Stimulated activated CD4-positive, alpha-beta T cell treated with anti-CD3 and anti-CD28 coated beads, Interleukin-12 subunit alpha, Interleukin-12 subunit beta, amount 100 ng/mL, for 4 hours (primary cell): ENCODE measurements at places on chromosomes 5 and 9.

DNA sequence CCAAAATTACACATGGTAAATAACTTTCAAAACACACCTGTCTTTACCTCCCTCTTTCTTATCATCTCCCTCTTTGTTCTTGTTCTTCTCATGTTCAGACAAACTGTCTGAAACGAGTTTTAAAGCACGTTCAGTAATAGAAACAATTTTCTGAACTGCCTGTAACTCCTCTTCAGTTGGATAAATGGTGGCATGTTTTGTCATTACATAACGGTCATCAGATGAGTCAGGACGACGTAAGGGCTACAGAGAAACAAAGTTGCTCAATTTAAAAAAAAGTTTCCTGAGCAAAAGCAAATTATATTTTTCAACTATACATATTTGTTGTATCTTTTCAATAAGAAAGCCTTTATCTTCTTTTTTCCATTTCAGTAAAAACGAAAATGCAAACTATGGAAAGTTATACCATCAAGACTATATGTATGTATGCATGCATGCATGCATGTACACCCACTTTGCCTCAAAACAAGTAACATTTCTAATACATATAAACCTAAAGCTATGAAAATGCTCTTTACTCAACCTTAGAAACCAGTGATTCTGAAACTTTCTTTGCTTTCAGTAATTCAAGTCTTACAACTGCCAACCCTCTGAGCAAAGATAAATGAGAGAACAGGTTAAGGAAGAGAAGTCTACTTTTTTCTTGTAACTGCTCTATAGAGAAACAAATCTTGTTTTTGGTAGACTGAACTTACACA, 56.0 kb downstream of the ZFR start:
- DNase-seq, result no peak

DNA sequence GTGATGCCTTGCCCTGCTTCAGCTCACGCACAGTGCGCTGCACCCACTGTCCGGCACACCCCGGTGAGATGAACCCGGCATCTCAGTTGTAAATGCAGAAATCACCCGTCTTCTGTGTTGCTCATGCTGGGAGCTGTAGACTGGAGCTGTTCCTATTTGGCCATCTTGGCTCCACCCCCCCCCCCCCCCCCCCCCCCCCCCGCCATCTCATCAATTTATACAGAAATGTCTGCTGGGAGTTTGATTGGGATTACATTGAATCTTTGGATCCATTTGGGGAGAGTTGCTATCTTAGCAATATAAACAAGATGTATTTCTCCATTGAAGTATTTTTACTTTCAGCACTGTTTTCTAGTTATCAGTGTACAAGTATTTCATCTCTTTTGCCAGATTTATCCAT, 55.2 kb downstream of the RIC1 start:
- DNase-seq, result no peak

- no peak for DNase-seq
These were observed 699.3 kb upstream of the WWC1 start for GRCh38 chr5:167592114-167592513.

- no peak for DNase-seq
These were observed 5.7 kb downstream of the EGR1 start for GRCh38 chr5:138471052-138471361.

DNA sequence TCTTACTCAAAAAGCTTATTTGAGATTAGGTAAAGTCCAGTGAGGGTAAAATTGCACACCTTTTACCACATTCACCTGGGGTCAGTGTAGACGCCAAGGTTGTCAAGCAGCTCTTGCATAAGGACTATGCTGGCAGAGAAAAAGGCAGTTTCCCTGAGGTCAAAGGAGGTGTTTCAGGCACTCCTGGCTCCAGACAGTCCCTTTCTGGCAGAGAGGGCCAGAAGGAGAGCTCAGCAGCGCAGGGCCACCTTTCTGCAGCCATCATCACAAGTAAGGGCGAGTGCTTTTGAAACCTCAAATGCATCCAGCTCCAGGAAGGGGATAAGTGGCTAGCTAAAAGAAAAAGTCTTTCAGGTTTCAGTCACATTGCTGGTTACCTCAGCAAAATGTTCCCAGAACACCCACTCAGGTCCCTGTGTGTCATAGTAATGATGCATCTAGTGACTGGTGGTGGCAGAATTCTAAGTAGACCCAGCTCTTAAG, 16.7 kb upstream of the IL13 start:
- DNase-seq, result no peak

DNA sequence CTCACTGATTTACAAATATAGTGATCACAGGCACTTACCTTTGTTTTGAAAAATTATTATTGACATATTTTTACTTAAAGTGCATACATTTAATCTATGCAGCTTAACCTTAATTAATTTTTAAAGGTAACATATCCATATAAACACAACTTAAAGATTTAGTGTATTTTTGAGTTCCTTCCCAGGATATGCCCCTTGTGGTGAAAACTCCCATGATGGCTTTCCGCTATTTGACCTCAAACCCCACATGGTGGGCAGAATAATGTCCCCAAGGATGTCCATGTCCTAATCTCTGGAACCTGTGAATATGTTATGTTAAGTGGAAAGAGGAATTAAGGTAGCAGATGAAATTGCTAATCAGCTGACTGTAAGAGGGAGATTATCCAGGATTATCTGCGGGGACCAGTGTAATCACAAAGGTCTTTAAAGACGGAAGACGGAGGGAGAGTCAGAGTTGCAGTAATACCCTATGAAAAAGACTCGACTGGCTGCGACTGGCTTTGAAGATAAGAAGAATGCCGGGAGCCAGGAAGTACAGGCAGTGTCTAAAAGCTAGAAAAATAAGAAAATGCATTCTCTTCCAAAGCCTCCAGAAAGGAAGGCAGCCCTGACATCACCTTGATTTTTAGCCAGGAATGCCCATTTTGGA, 193.9 kb downstream of the ICE1 start:
- no peak for DNase-seq

GRCh38 chr5:109468288-109468676, 58.5 kb upstream of the PJA2 start:
- no peak for DNase-seq

DNA sequence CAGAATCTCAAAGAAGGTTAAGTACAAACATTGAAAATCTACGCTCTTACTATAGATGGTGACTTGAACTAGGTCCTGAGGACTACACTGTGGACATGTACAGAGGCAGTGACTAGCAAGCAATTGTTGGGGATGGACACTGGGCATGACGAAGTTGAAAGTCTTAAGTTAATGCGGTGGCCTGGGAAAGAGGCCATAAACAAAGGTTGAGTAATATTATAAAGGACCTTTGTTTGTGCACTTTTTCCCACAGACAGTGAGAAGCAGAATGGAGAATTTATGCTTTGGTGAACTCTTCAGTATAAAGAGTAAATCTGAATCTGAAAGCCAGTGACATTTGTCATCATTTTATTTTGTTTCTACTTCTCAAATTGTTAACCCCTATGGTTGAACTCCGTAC, 15.3 kb downstream of the ALDH1A1 start:
- no peak for DNase-seq

- DNase-seq, result no peak
These were observed 96.8 kb downstream of the ALDH1A1 start for GRCh38 chr9:72855890-72856523.

GRCh38 chr5:127418367-127418766, 99.1 kb upstream of the PRRC1 start:
- no peak for DNase-seq

- no peak for DNase-seq
These were observed 116.7 kb downstream of the PDE8B start for GRCh38 chr5:77326986-77327734.

DNA sequence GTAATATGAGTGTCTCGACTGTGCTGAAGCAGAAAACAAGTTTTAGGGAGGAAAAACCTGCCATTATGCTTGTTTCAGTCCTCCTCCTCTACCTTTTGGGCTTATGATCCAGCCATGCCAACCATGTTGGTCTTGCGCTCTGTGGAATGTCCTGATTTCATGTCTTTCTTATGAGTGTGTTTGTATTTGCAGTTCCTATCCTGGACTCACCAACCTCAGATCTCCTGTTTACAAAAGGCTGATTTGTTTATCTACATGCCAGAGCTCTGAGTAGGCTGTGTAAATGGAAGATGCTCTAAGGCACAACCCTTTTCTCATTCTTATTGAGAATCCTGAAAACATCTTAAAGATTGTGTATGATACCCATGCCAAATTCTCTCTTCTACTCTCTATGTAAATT, 138.6 kb downstream of the ARHGEF28 start:
- DNase-seq, result no peak

GRCh38 chr5:58958701-58959100, 375.8 kb downstream of the RAB3C start:
- DNase-seq, result no peak

DNA sequence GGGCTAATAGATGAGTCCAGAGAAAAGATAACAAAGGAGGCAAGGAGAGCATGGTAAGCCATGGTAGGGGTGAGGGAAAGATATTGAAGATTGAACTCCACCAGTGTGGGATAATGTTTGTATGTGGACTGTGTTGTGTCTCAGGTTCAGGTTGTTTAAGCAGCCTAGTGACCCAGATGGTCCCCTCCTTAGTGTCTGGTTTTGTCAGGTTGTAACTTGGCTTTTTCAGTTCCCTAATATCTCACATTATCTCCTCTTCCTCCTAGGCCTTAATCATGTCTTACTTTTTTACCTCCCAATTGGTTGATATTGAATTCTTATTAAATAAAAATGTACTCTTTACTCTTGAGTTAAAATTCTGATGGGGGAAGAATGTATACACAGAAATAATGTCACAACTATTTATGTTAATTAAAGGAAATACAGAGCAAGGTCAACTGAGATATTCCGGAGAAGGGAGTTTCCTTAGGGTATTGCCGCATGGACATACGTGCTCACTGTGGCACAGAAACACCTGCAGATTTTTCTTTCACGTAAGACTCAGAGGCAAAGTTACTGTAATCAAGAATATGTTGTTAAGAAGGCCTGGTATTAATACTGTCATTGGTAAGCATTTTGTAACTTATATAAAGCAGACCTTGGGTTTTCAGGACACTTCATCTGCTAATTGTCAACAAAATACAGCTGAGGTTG, 23.4 kb upstream of the SH3GL2 start:
- DNase-seq, result no peak

- no peak for DNase-seq
These were observed 89.3 kb downstream of the ALDH1A1 start for GRCh38 chr9:72863456-72864094.

GRCh38 chr9:36871606-36872005, 162.5 kb downstream of the PAX5 start:
- no peak for DNase-seq

- no peak for DNase-seq
These were observed 15.0 kb downstream of the SKP1 start for GRCh38 chr5:134161513-134162395.

GRCh38 chr9:101325053-101325452, 59.8 kb downstream of the BAAT start:
- DNase-seq, result no peak

DNA sequence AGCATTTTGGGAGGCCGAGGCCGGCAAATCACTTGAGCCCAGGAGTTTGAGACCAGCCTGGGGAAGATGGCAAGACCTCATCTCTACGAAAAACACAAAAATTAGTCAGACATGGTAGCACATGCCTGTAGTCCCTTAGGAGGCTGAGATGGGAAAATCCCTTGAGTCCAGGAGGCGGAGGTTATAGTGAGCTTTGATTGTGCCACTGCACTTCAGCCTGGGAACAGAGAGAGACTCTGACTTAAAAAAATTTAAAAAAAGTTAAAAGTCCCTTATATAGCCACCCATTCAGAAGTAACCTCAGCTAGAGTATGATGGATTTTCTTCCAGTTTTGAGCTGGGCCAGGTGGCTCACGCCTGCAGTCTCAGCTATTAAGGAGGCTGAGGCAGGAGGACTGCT, 72.4 kb downstream of the UGCG start:
- no peak for DNase-seq

GRCh38 chr5:37214550-37214949, 34.6 kb downstream of the CPLANE1 start:
- no peak for DNase-seq

GRCh38 chr5:154367101-154367500, 78.7 kb upstream of the SAP30L start:
- DNase-seq, result no peak

DNA sequence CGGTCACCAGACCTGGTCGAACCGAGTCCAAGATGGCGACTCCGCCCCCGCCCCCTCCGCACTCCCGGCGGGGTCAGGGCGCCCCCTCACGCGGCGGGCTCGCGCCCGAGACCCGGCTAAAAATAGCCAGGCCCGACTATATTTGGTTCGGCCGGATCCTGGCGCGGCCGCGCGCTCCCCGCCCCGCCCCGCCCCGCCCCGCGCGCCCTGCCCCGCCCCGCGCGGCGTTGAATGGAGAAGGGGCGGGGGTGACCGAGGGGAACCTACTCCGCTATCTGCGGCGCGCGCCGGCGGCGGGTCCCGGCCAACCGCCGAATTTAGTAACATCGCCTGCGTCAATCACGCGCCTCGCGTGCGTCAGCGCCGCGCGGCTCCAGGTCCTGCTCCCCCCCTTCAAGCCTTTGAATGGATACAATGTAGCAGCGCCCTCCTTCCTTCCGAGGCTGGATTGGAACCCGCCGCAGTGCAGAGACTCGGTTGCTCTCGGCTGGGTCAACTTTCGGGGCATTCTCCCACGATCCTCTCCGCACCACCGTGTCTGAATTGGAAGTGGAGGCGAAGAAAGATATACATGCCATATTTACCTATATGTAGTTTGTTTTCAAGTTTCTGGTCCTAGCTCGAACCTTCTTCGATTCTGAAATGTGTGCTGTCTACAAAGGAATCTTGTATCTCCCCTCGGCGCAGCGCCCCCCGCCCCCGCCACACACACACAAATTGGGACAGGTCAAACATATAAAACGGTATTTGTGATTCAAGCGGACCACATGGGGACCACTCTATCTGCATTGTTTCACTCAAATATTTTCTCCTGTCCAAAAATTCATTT, 1.6 kb upstream of the NR4A3 start:
- peak; percentile 78 for DNase-seq

DNA sequence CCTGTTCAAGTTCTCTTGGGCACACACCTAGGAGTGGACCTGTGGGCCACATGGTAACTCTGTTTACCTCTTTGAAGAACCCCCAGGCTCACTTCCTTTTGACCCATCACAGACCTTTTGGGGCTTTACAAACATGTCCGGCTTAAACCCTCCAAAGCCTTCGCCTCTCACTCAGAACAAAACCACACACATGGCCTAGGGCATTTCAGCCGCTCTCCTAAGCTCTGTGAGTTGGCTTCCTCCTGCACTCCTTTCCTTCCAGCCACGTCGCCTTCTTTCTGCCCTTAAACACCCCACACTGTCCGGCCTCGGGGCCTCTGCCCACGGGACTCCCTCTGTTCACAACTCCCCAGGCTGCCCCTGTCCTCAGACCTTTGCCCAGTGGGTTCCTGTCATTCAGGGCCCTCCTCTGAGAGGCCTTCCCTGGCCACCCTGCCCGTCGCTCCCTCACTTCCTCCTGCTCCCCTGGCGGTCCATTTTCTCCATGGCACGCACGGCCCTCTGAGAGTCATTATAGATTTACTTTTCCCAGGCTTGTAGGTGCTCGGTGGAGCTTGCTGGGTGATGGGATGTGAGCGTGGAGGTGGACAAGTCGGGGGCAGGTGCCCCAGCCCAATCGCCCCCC, 1.9 kb downstream of the DOK3 start:
- DNase-seq, result no peak

DNA sequence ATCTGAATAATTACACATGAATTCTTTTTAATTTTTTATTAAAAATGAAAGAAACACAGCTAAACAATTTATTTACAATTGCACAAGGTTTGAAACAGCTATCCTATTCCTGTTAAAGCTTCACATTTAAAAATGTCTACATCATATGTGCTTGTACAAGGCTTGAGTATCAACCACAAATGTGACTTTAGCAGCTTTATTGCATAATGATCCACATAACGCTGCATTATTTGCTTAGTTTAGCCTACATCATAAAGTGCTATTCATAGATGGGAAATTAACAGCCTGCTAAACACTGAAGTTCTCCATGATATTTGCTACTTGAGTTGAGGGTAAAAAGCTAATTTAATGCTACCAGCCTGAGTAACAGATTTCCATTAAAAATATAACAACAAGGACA, 45.0 kb downstream of the TRIM36 start:
- no peak for DNase-seq
